Left forelimb (tissue), 1 donor: ENCODE measurements at places on chromosomes 4 and X.

DNA sequence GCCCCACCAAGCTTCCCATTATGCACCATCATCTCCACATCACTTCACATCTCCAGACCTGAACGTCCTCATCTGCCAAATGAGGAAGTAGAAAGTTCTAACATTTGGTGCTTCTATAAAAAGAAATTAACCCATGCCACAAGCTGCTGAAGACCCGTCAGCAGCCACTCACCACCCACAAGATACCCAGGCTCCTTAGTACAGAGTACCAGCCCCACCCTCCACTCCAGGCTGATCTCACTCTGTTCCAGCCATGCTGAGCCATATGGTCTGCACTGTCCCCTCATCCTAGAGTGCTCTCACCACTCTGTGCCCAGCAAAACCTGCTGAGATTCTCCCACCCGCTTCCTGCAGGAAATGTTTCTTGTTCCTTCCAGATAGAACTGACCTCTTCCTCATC is 240.8 kb upstream of the PPARGC1A start:
- no peak for DNase-seq

DNA sequence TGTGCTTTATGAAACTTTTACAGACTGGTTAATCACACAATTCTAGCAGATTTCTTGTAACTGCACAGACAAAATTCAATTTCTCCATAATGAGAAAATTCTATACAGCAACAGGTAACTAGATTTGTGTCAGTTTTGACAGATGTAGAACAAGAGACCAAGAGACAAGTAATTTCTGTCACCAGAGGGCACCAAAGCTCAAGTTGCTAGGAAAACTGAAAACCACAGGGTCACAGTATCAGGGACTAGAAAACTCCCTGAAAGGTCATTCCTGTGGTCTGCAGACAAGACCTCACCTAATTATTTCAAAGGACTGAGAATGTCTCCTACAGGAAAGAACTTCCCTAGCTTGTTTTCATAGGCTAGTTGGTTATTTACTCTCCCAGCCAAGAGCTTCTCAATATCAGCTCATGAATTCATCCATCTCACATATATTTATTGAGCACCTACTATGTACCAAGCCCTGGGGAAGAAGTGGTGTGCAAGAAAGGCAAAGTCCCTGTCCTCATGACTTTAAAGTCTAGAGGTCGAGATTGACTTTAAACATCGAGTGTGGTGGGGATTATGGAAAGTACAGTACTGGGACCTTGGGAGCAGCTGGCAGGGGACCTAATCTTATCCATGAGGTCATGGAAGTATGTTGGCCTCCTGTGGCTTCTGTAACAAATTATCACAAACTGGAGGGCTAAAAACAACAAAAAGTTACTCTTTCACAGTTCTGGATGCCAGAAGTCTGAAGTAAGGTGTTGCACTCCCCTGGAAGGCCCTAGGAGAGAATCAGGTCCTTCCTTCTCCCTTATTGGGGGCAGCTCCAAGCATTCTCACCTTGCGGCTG is 47.8 kb upstream of the SETD7 start:
- DNase-seq: no peak

DNA sequence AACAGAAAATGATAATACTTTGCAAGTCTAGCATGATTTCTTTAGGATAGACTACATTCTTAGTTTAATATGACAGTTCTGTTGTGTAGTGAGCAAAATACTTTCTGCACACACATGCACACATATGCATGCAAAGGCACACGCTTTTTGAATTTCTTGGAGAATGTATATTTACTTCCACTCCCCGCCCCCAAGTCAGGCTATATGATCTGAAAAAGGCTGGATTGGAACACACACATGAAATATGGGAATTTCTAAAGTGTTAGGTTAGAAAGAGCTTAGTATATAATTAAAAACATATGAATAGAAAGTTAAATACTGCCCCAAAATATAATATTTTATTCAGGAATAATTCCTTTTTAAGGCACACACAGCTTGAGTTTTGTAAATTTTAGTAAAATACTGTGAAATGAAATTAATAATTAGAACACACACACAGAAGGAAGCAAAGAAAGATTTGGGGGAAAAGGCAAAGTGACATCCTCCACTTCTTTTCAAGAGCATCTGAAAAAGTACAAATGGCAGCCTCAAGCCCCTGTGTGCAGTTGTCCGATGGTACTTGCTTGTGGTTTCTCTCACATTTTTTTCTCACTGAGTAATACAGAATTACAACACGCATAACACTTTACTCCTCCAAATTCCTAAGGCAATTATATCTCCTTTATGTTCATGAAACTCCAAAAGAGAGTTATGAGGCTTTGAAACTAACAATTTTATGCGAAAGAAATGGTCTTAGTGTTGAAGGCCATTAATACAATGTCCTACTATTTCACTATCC is 228.9 kb upstream of the ETNPPL start:
- DNase-seq: no peak

- DNase-seq: no peak
Measured at GRCh38 chr4:123995936-123996335, 599.3 kb downstream of the SPRY1 start.

DNA sequence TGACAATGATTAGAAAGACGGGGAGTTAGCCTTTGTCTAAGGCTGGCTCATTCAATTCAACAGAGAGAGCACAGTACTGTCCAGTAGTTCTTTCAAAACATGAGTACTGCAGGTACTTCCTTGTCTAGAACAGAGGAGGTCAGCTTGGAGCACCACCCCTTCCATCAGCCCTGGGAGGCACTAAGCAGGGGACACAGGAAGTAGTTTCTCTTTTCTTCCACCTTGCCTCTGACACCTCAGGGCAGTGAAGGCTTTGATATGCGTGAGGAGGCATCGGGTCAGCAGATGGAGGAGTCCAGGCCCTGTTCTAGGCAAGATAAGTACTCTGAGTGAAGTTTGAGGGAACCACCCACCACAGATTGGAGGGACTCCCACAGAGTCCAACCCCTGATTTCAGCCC is 33.1 kb downstream of the MAGEB10 start:
- DNase-seq: no peak

- no peak for DNase-seq
Measured at GRCh38 chr4:18508786-18509185, 487.2 kb upstream of the LCORL start.

- no peak for DNase-seq
Measured at GRCh38 chrX:10569946-10570345, 50.4 kb downstream of the MID1 start.
